ENCODE measurements at places on chromosomes 13 and 19. TPM values are rescaled to one million over a fixed set of nuclear protein-coding genes. Genes with fewer than 3 reads are reported as not detected.

Gene ZNF90
- total RNA-seq, result 3.7 TPM

Gene C13orf42
- not detected for total RNA-seq

Gene KANK2
- total RNA-seq, result 403 TPM

Gene ZNF430
- total RNA-seq, result 6.2 TPM

Gene SYNGR4
- total RNA-seq, result not detected

Gene ZNF473
- 6.5 TPM for total RNA-seq

Gene BEST2
- total RNA-seq, result not detected

Gene RCBTB1
- total RNA-seq, result 23.2 TPM

Gene ZNF792
- 3.0 TPM for total RNA-seq

Gene ZNF730
- total RNA-seq, result 1.9 TPM

Gene CGB2
- total RNA-seq, result not detected

Gene SBK2
- total RNA-seq, result 1.5 TPM

Gene LENG9
- 8.2 TPM for total RNA-seq

Gene SHC2
- 2.7 TPM for total RNA-seq

Gene KLK5
- not detected for total RNA-seq

Gene IGSF23
- total RNA-seq, result not detected

Gene SSC5D
- 38.0 TPM for total RNA-seq

Gene ATP4B
- not detected for total RNA-seq

Gene SIGLEC8
- not detected for total RNA-seq

Gene RFXAP
- 2.3 TPM for total RNA-seq

Gene PSG1
- total RNA-seq, result 0.62 TPM

Gene ZNF71
- total RNA-seq, result 8.7 TPM

Gene OVOL3
- not detected for total RNA-seq

Gene ZIC2
- total RNA-seq, result not detected

Gene FCAR
- not detected for total RNA-seq

Gene CD22
- 0.25 TPM for total RNA-seq

Gene NLRP5
- not detected for total RNA-seq
